CD4-positive, alpha-beta memory T cell (primary cell): ENCODE measurements at places on chromosomes 2 and 18.

DNA sequence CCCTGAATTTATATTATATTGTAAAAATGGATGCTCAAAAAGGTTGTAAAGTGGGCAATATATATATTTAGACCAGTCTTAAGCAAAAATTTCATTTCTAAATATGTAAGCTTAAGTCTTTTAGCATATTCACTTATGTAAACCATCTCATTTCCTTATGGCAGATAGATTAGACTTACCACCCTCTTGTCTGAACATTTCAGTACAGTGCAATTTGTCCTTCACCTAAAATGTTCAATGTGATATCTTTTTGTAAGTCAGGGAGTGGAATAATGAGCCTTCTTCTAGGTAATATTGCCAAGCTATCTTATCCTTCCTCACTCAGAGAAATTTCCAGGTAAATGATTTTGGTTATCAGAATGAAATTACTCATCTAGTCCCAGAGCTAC lies 92.3 kb downstream of the KLF7 start:
- no peak for DNase-seq

DNA sequence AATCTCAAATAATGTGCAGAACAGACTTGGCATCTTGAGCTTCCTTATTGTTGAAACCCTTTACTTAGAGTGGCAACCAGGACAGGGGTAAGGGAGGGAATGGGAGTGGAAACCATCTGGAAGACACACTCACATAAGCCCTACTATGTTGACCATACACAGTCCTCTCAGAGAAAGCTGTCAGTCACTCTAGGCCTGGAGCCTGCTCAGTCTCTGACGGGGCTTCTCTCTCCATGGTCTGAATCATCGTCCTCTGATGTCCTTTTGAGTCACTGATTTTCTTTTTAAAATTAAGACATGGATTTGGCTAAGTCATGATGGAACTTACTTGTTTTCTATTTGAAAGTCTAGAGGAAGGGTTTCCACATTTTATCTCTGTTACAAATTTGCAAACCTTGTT lies 74.0 kb downstream of the MYO1B start:
- DNase-seq = no peak

DNA sequence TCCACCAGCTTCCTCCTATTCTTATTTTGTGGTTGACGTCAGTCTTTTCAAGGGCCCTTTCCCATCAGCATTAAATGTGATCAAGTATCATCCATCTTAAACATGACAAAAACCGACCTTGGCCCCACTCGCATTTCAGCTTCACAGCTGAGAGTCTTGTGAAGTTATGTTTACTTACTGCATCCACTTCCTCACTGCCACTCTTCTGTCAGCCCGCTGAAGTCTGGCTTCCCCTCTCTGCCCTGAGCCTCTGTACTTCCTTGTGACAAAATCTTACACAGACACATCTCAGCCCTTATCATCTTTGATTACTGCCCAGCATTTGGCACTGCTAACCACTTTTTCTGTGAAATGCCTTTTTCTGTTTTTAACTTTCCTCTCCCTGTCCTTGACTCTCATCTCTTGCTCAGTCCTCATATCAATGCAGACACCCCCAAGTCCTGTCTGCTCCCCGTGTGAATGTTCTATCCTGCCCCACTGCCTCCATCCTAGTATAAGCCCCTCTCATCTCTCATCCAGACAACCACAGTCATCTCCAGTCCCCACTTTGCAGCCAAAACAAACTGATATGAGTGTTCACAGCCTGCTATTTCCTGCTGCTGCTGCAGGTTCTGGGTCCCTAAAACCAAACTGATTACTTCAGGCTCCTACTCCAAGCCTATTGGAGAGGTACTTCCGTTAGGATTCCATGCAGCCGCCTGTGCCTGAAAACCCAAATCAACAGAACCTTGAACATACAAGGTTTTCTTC lies 31.4 kb downstream of the FOSL2 start:
- peak; percentile 44 for DNase-seq

DNA sequence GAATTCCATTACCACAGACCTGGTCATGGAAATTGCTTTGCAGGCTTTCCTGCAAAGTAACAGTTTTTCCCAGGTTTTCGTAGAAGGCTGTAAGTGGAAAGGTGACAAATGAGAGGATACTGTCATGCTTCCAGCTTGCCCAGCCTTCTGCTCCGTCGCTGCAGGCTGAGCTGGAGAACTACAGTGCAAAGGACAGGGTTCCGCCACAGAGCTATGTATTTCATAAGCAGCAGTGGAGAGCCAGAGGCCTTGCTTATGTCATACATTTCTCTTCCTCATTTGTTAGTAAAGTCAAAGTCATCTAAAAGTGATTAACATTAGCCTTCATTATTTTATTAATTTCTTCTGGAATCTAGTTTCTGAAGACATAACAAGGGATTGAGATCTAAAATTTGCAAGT lies 72.9 kb upstream of the RBM44 start:
- DNase-seq = no peak

DNA sequence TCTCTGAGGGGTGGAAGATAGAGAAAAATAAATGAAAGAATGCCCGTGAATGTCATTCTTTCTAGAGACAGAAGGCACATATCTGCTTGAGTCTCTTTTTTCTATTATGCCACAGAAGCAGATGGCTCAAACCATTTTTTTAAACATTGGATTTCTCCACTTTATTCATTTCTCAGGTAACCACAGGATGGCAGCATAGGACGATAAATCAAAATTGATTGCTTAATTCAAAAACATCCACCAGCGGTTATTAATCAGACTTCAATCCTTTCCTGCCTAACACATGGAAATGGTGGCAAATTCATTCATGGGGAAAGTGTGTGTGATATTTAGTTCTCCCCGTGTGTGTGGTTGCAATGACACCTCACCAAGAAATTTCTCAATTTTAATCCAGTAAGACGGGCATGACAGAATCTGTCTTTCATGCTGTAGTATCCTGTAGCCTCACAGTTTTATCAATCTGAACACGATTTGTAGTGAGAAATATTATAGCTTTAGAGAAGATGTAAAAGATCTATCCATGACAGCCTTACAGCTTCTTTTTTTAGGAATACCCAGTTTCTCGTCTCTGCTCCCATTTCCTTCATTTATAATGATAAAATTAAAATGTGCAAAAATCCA lies 72.2 kb downstream of the DSC3 start:
- DNase-seq = no peak
